ENCODE measurements at places on chromosomes 2 and 18.

DNA sequence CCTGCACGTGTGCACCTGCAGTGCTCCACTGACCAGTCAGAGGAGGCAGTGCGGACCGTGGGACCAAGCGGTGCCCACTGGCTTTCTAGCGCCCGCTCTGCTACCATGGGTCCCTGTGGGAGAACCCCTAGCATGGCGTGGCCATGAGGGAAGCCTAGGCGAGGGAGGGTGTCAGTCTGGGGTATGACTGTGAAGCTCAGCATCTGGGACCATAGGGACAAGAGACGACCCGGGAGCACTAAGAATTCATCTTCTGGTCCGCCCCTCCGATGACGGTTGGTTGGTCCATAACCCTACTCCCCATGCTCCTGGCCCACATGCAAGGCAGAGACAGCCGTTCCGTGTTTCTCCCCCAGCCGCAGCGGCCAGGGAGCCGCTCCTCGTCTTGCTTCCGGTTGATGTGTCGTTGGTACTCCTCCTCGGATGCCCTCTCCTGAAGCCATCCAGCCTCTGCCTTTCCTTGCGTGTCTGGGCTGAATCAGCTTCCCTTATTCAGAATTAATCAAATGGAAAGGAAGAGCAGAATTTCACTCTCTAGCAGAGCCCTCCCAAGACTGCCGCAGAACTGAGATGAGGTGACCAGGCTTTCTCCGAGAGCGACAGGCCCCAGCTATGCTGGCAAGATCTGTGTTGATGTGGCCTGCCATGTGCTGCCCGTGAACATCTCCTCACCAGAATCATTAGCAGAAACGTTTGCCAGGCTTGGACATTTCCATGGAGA, 23.0 kb downstream of the COX7A2L start:
- no peak overlapping the region for H3K4me3 ChIP-seq
- H3K27ac ChIP-seq, result no peak overlapping the region
- H3K27me3 ChIP-seq, result no peaks in the 10 kb centered on the region
- H3K36me3 ChIP-seq, result peaks cover 51% of the 10 kb centered on the region
- no peak for DNase-seq

- H3K27ac ChIP-seq, result no peak overlapping the region
- DNase-seq, result no peak
- H3K27me3 ChIP-seq, result no peaks in the 10 kb centered on the region
- no peak overlapping the region for H3K4me3 ChIP-seq
Measured at GRCh38 chr2:201298462-201299052, 38.2 kb downstream of the CASP8 start.

DNA sequence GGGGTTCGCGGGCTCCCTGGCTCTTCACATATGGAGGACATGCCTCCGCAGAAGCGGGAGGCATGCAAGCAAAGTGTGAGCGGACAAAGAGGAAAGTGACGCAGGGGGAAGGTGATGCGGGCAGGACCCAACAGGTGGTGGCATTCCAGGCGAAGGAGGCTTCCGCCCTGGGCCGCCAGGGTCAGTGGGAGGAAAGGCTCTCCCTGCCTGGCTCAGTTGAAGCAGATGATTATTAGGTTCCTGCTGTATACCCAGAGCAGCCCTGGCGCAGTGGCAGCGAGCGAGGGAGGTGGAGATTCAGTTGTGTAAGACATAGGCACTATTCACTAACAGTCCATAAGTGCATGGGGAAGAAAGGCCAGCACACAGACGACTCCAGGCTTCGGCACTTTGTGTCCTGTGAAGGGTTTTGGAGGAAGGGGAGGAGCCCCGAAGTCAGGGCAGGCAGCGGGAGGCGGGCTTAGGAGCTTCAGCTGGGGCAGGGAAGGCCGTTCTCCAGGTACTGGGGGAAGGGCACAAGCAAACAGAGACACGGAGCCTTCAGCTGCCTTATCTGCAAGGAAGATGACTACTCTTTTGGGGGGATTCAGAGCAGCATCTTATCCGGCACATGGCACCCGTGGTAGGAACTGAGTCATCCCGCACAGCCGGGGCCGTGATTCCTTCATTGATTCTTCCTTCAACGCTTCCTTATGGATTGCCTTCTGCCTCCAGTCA, 89.8 kb downstream of the TGOLN2 start:
- no peaks in the 10 kb centered on the region for H3K27me3 ChIP-seq
- H3K4me3 ChIP-seq, result no peak overlapping the region
- no peak for DNase-seq
- H3K27ac ChIP-seq, result no peak overlapping the region
- peaks cover 59% of the 10 kb centered on the region for H3K4me1 ChIP-seq

DNA sequence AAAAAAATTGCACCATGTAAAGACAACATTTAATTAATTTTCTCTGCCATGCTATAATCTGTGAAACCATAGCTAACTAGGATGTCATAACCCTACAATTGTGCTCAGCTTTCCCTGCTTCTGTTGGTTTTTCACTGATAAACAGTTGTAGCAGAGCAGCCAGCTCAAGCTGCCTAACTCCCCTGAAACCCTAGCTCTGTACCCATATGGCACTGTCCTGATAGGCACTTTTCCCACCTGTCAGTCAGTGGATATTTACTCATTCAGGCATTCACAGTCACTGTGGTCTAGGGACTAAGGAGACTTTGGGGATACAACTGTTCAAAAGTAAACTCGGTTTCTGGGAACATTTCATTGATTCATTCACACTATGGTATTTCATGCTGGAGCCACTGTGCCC, 407.0 kb downstream of the DSEL start:
- H3K4me3 ChIP-seq, result no peak overlapping the region
- H3K36me3 ChIP-seq, result no peaks in the 10 kb centered on the region
- no peaks in the 10 kb centered on the region for H3K27me3 ChIP-seq
- no peak for DNase-seq
- H3K27ac ChIP-seq, result no peak overlapping the region
- H3K4me1 ChIP-seq, result no peaks in the 10 kb centered on the region

DNA sequence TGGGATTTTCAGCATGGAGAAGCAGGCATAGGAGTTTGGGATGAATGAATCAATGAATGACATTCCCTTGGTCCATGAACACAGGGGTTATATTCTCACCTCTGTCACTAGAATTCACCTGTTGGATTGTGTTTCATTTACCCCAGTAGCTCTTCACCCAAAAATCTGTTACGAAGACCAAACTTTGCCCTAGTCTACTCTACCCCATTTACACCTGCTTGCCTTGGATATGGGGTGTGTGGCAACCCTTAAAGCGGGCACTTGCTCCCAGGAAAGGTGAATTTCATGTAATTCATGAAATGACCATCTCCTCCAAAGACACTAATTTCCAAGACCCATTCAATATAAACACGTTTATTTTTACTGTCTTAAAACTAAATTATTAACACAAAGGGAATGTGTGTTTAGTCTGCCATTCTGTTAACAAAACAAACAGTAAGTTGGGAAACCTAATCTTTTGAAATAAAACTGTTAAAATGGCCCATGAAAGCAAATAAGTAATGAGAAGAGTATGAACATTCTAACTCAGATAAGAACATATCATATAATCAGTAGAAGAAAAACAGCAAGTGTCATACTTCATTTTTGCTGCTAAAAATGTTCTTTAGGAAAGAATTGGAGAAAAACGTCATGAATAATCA, 268.0 kb downstream of the NAPG start:
- H3K27ac ChIP-seq, result no peak overlapping the region
- no peak for DNase-seq
- no peaks in the 10 kb centered on the region for H3K27me3 ChIP-seq
- no peak overlapping the region for H3K4me3 ChIP-seq
- H3K4me1 ChIP-seq, result no peaks in the 10 kb centered on the region
- H3K36me3 ChIP-seq, result no peaks in the 10 kb centered on the region

GRCh38 chr18:43213816-43214215, 63.5 kb downstream of the SYT4 start:
- no peak for DNase-seq
- no peak overlapping the region for H3K4me3 ChIP-seq
- H3K4me1 ChIP-seq, result no peaks in the 10 kb centered on the region
- no peaks in the 10 kb centered on the region for H3K36me3 ChIP-seq

DNA sequence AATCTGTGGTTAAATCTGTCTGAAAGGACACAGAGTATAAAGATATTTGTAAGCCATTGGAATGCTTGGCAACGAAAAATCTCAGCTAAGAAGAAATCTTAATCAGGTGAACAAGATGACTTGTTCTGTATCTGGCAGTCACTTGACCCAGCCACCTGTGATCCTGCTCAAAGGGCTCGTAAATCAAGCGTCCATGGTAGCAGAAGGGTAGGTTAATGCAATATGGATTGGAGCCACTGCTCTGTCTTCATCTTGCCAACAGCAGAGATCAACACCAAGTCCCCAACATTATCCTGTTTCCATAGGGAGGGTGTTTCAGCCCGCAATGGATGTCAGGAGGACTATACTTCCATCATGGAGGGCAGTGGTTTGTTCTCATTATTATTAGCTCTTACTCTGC, 378.4 kb downstream of the CDH7 start:
- no peaks in the 10 kb centered on the region for H3K36me3 ChIP-seq
- H3K27me3 ChIP-seq, result no peaks in the 10 kb centered on the region
- no peak overlapping the region for H3K4me3 ChIP-seq

DNA sequence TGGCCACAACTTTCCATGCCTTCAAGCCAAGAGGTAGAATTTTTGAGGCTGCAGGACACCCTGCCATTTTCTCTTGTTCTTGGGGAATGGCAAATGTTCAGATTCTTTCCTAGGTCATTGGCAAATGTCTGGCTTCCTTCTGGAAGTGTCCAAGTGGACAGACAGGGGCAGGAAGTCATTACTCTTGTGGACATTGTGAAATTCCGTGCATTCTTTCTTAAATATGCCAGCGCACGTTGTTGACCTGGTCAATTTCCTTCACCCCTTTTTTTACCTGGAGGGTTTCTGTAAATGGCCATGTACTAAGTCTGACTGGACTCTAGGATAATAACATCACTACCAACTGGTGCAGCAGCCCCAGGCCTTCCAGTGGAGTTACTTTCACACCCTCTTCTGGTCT, 13.9 kb downstream of the ASB18 start:
- H3K27me3 ChIP-seq, result no peaks in the 10 kb centered on the region
- no peaks in the 10 kb centered on the region for H3K4me1 ChIP-seq
- no peak overlapping the region for H3K27ac ChIP-seq
- DNase-seq, result no peak

GRCh38 chr18:8863427-8863826, 158.1 kb downstream of the MTCL1 start:
- H3K4me1 ChIP-seq, result no peaks in the 10 kb centered on the region
- no peaks in the 10 kb centered on the region for H3K36me3 ChIP-seq
- DNase-seq, result no peak
- no peaks in the 10 kb centered on the region for H3K27me3 ChIP-seq
- H3K4me3 ChIP-seq, result no peak overlapping the region

DNA sequence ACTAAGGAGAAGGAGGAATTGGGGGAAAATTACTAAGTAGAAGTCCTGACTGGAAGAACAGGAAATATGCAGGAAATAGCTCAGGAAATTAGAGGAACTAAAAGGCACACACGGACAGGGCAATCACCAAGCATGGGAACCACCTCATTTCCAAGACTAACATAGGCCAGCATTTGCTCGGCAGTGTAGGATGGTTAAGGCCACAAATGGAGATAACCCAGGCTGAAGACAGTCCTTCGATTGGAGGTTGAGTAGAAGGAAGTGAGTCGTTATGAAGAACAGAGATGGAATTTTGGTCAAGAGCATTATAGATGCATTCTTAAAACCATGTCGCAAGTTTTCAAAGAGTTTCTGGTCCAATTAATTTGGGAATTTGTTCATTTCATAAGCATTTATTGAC, 401.4 kb downstream of the ALK start:
- no peak overlapping the region for H3K27ac ChIP-seq
- no peaks in the 10 kb centered on the region for H3K36me3 ChIP-seq
- H3K4me3 ChIP-seq, result no peak overlapping the region
- H3K4me1 ChIP-seq, result no peaks in the 10 kb centered on the region

GRCh38 chr2:3604207-3604877, 9.4 kb downstream of the COLEC11 start:
- no peak for DNase-seq
- H3K4me3 ChIP-seq, result no peak overlapping the region
- H3K36me3 ChIP-seq, result no peaks in the 10 kb centered on the region
- peaks cover 16% of the 10 kb centered on the region for H3K4me1 ChIP-seq

GRCh38 chr2:79862756-79863155, 349.9 kb downstream of the CTNNA2 start:
- no peaks in the 10 kb centered on the region for H3K36me3 ChIP-seq
- H3K4me1 ChIP-seq, result no peaks in the 10 kb centered on the region
- H3K4me3 ChIP-seq, result no peak overlapping the region
- no peak for DNase-seq

GRCh38 chr18:79010802-79011201, 31.2 kb downstream of the SALL3 start:
- no peak overlapping the region for H3K4me3 ChIP-seq
- H3K4me1 ChIP-seq, result peaks cover 4% of the 10 kb centered on the region
- no peak for DNase-seq
- H3K27ac ChIP-seq, result no peak overlapping the region

DNA sequence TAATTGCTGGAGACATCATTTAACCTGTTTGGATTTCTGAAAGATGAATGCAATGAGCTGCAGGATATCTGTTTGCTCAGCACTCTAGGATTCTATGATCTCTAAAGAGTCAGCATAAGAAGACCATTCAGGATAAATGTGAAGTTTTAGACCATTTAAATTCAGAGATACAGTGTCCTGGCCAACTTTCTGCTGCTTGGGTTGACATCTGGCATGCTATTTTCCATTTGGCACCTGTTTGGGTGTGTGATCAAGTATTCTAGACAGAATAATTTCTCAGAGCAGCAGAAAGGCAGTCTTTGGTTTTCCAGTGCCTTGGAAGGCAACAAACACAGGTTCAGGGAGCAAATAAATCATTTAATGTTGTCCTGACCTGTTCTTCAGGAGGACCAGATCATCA, 144.8 kb upstream of the NDUFV2 start:
- no peak overlapping the region for H3K27ac ChIP-seq
- no peak for DNase-seq
- H3K27me3 ChIP-seq, result no peaks in the 10 kb centered on the region
- no peak overlapping the region for H3K4me3 ChIP-seq
- H3K4me1 ChIP-seq, result peaks cover 2% of the 10 kb centered on the region
- H3K36me3 ChIP-seq, result no peaks in the 10 kb centered on the region

DNA sequence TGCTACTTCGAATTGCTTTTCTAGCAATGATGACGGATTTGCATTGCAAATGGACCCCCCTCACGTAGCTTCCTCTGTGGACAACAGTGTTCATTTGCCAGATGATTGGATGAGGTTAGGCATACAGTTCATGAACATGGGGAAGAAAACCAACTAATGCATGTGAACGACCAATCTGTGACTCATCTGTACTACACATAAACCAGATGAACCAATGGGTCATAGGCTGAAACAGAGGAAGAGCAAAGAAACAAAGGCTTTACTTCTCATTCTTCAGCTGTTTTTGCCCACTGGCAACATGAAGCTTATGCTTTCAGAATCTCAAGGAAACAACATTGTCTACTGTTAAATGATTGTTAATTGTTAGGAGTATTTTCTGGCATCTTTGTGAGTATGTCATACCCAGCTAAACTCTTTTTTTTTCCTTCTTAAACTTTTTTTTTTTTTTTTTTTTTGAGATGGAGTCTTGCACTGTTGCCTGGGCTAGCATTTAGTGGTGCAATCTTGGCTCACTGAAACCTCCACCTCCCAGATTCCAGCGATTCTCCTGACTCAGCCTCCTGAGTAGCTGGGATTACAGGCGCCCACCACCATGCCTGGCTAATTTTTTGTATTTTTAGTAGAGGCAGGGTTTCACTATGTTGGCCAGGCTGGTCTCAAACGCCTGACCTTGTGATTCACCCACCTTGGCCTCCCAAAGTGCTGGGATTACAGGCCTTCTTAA, 35.5 kb downstream of the EFEMP1 start:
- H3K27ac ChIP-seq, result no peak overlapping the region
- H3K36me3 ChIP-seq, result no peaks in the 10 kb centered on the region
- no peak for DNase-seq
- no peaks in the 10 kb centered on the region for H3K27me3 ChIP-seq
- no peaks in the 10 kb centered on the region for H3K4me1 ChIP-seq

GRCh38 chr2:236576087-236576486, 6.5 kb downstream of the ACKR3 start:
- H3K4me1 ChIP-seq, result peaks cover 88% of the 10 kb centered on the region
- no peak overlapping the region for H3K27ac ChIP-seq
- no peaks in the 10 kb centered on the region for H3K27me3 ChIP-seq
- peaks cover 11% of the 10 kb centered on the region for H3K36me3 ChIP-seq
- H3K4me3 ChIP-seq, result no peak overlapping the region

All from spinal cord (tissue), 10 donors.